Left colon (tissue), 2 donors: ENCODE measurements at places on chromosomes 7 and 10. TPM values are rescaled to one million over a fixed set of nuclear protein-coding genes. Genes with fewer than 3 reads are reported as not detected.
A peak's percentile ranks its signal among the peaks of the same experiment; 100 is the strongest.

ELAPOR2 gene
- total RNA-seq = 12.7 TPM

COL13A1 gene
- total RNA-seq = 0.70 TPM

EIF3B gene
- 90.4 TPM for total RNA-seq

LEP gene
- not detected for total RNA-seq

SFXN2 gene
- 11.7 TPM for total RNA-seq

NEUROG3 gene
- total RNA-seq = 2.4 TPM

GRCh38 chr7:131019351-131019750 is 285.3 kb upstream of the KLF14 start:
- no peak for DNase-seq

DNA sequence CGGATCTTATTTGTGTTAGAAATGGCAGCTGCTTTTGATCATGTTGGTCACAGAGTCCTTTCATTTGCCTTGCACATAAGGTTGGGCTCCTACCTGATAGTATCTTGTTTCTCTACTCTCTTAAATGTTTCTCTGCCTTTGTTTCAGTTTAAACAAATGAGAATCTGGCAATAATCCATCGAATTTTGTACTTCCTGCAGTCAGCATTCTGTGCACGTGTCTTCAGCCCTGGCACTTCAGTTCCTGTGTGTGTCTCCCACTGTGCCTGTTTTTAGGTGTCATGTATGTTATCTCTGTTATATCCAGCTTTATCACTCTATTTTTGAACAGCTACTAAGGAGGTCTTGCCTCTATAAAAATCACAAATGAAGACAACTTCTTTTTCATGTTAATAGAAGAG is 28.4 kb upstream of the PTER start:
- no peak for DNase-seq

GRCh38 chr10:133257489-133258065 is 19.1 kb downstream of the ADAM8 start:
- DNase-seq = peak; percentile 84

- DNase-seq = peak; percentile 44
These were observed 56.5 kb downstream of the PWWP2B start for GRCh38 chr10:132453470-132453861.

GRCh38 chr7:65325793-65326432 is 47.7 kb upstream of the ZNF92 start:
- no peak for DNase-seq

DNA sequence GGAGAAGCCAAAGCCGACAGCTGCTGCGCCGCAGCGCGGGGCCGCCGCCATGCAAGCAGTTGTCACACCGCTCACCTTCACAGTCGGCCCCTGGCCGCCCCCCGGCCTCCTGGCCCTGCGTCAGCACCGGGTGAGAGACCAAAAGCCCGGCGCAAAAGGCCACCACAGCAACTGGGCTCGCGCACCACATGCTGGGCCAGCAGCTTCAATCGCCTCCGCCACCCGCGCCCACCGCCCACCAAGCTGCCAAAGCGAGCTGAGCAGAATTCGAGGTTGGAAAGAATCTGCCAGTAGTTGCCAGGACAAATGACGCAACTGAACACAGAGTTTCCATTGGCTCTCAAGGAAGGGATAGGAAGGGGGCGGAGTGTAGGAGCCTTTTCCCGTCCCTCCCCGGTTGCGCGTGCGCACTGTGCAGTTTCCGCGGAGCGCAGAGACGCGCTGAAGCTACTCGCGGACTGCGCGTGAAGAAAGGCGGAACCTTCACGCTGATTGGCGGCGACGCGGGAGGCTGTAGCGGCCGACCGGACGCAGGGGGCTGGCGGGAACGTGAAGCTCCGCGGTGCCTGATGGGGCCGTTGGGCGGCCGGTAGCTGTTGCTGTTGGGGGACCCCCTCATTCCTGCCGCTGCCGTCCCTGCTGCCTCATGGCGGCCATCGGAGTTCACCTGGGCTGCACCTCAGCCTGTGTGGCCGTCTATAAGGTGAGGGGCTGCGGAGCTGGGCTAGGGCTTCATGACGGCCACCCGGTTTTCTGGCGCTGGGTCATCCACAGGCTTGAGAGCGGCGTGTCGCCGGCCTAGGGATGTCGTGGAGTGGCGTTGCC is at the start of the genes CDNF, HSPA14 and MSANTD7:
Gene CDNF, minus strand, starts transcription at position 281 of the 825 bp plus-strand sequence. Its CDS starts 91 bp downstream, at position 190.
Gene HSPA14, plus strand, starts transcription at position 550 of the 825 bp plus-strand sequence. Its CDS starts 97 bp downstream, at position 647.
Gene MSANTD7, plus strand, starts transcription at position 550 of the 825 bp plus-strand sequence. CDS start 3,979 bp downstream, outside the sequence.
- DNase-seq = peak; percentile 99

GRCh38 chr7:123244768-123245167 is 45.0 kb upstream of the SLC13A1 start:
- DNase-seq = no peak

- no peak for DNase-seq
These were observed 35.1 kb downstream of the GPER1 start for GRCh38 chr7:1122832-1123501.

- no peak for DNase-seq
These were observed 17.8 kb downstream of the ARHGAP22 start for GRCh38 chr10:48587101-48587500.

- peak; percentile 7 for DNase-seq
These were observed 6.2 kb upstream of the GRID1 start for GRCh38 chr10:86372784-86373239.

DNA sequence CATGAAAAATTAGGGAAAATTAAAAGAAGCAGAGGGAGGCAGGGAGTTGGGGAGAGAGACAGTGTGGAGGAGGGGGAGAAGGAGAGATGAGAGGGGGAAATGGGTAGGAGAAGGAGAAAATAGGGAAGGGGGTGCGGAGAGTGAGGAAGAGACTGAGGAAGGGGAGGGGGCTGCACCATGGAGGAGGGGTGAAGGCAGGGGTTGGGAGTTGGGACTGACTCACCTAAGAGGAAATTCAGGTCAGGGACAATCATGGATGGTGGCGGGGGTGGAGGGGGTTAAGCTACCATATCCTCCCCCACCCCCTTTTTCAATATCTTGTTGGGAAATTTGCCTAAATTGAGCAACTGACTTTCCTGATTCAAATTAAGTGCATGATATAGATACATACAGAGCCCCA is 8.0 kb downstream of the GRK5 start:
- no peak for DNase-seq

DNA sequence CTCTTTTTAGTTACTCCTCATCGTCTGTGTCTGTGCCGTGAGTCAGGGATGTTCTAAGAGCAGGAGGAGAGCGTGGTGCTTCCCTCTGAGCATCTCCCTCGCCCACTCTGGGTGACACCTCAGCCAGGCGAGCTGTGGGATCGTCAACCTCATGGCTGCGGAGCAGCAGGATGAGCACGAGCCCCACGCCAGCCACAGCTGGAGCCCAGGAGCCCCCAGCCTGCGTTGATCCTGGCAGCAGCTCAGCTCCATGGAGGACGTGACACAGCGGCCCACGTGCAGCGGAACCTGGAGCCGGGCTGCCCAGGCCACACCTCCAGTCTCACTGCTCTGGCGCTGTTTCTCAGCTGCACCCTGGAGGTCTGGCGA is 512.0 kb downstream of the PTPRN2 start:
- no peak for DNase-seq

GRCh38 chr7:144709066-144709465 is 126.8 kb downstream of the TPK1 start:
- DNase-seq = no peak

GRCh38 chr10:73814896-73815718 is 3.7 kb upstream of the NDST2 start:
- DNase-seq = no peak

DNA sequence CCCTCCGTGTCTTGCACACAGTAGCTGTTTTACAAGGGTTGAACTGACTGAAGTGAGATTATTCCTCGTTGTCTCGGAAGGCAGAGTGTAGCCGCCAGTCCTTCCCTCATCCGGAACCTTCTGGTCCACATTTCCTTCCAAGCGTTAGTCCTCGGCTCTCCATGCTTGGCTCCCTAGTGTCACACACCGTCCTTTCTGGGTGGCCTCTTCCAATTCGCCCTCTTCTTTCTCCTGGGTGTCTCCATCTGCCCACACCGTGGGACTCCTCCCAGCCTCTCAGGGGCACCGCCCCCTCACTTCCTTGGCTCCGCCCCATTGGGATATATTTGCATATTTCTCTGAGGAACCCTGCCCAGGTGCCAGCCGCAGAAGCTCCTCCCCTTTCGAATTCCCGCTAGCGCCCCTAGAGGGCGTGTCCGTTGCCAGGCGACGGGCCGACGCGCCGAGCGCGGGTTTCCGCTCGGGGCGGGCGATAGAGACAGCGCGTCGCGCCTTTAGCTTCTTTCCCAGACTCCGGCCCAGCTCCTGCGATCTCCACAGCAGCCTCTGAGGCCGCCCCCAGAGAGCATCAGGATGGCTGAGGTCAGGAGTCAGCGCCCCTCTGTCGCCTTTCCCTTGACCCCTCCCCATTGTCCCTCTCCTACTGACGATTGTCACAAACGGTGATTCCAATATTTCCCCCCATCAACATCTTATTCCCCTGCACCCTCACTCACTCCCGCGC is at the start of gene CFAP58:
Gene CFAP58, plus strand, starts transcription at position 509 of the 724 bp plus-strand sequence. Its CDS starts 65 bp downstream, at position 574.
- peak; percentile 95 for DNase-seq
